ENCODE measurements at places on chromosomes 3 and 15. TPM values are rescaled to one million over a fixed set of nuclear protein-coding genes. Genes with fewer than 3 reads are reported as not detected.

Gene IMPG2
- polyA plus RNA-seq = not detected

- no peak within 1 kb of the TSS for H3K4me3 ChIP-seq
- no peaks in the 10 kb centered on the region for H3K27me3 ChIP-seq
- no peaks in the 10 kb centered on the region for H3K4me1 ChIP-seq
- no peak within 1 kb of the TSS for H3K27ac ChIP-seq
- peak; percentile 87 for DNase-seq
- no peaks in the 10 kb centered on the region for H3K36me3 ChIP-seq
These were observed at the start of gene CCDC33 for GRCh38 chr15:74235962-74236361. Gene CCDC33, plus strand, starts transcription at chr15:74236326. Its CDS starts 394 bp downstream, at chr15:74236720.

GRCh38 chr15:91142946-91143345, 42.9 kb downstream of the SV2B start:
- no peaks in the 10 kb centered on the region for H3K36me3 ChIP-seq
- no peaks in the 10 kb centered on the region for H3K4me1 ChIP-seq
- H3K27ac ChIP-seq = no peak overlapping the region
- no peak for DNase-seq

- H3K27me3 ChIP-seq = no peaks in the 10 kb centered on the region
- peaks cover 3% of the 10 kb centered on the region for H3K36me3 ChIP-seq
- no peak overlapping the region for H3K27ac ChIP-seq
- H3K4me1 ChIP-seq = peaks cover 18% of the 10 kb centered on the region
These were observed 58.1 kb downstream of the TGFBR2 start for GRCh38 chr3:30664459-30664858.

DNA sequence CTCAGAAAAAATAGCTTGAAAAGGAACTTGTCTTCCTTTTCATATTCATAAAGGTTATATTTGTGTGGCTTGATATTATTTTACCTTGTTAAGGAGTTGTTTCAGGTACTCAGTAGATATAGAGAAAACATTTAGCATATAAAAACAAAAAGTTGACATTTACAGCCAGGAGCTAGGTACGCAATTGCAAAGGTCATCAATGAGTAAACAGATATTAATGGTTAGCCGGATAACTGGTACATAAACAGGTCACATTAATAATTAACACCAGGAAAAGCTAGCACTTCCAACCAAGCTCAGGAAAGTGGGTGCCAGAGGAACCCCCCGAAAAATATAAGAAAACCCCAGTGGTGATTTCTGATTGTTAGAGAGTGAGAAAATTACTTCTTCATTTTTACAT, 146.6 kb upstream of the NR2F2 start:
- no peak overlapping the region for H3K4me3 ChIP-seq
- H3K27me3 ChIP-seq = no peaks in the 10 kb centered on the region
- peaks cover 4% of the 10 kb centered on the region for H3K4me1 ChIP-seq
